ENCODE measurements at places on chromosomes 4 and X. TPM values are rescaled to one million over a fixed set of nuclear protein-coding genes. Genes with fewer than 3 reads are reported as not detected.

Gene SPRY1
- 16.0 TPM for total RNA-seq

Gene H2BW2
- not detected for total RNA-seq

Gene MCF2
- total RNA-seq: 9.1 TPM

Gene GPR173
- total RNA-seq: 26.1 TPM

Gene SPANXN3
- total RNA-seq: not detected

Gene PRR32
- total RNA-seq: not detected

Gene SMR3B
- total RNA-seq: not detected

Gene PLP1
- 10.1 TPM for total RNA-seq

Gene STS
- 8.4 TPM for total RNA-seq

Gene GPR34
- total RNA-seq: 3.4 TPM

Gene SPANXA2
- total RNA-seq: not detected

Gene PYURF
- total RNA-seq: 66.6 TPM

Gene AMOT
- 15.5 TPM for total RNA-seq

Gene GAGE12E
- total RNA-seq: not detected

Gene FAM53A
- total RNA-seq: 2.0 TPM

Gene OTC
- under 0.01 TPM for total RNA-seq

Gene TCEAL9
- total RNA-seq: 30.7 TPM

Gene WDR17
- total RNA-seq: 42.8 TPM
